ENCODE measurements at places on chromosomes 2 and 18.

GRCh38 chr2:23621616-23622015 is 236.6 kb downstream of the KLHL29 start:
- DNase-seq: no peak

GRCh38 chr2:120735746-120736170 is at the start of gene GLI2:
Gene GLI2, plus strand, starts transcription at chr2:120735868. Its CDS starts 61,453 bp downstream, at chr2:120797321.
- peak; percentile 81 for DNase-seq

- DNase-seq: no peak
Observed at GRCh38 chr2:200483729-200484198, 26.1 kb downstream of the KCTD18 start.

- DNase-seq: no peak
Observed at GRCh38 chr2:236180076-236180816, 12.1 kb upstream of the GBX2 start.

GRCh38 chr2:156343096-156343939 is 10.8 kb upstream of the NR4A2 start:
- no peak for DNase-seq

GRCh38 chr2:141455211-141455826 is 675.5 kb downstream of the LRP1B start:
- DNase-seq: no peak

DNA sequence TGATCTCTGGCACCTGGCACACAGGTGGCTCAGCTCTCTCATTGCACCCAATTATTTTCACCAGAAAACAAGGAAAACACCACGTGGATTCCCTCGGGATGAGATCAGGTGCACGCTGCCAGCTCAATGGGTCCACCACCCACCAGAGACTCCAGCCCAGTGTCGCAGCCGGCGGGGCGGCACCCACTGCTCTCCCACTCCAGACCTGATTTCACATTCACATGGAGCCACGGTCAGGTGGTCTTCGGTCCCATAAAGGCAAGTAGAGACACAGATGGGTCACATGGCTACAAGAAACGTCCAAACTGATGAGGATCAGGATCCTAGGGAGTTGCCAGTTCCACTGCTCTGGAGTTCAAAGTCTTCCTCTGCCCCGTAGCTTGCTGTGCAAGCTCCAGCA is 217.6 kb downstream of the ANKRD30B start:
- no peak for DNase-seq

DNA sequence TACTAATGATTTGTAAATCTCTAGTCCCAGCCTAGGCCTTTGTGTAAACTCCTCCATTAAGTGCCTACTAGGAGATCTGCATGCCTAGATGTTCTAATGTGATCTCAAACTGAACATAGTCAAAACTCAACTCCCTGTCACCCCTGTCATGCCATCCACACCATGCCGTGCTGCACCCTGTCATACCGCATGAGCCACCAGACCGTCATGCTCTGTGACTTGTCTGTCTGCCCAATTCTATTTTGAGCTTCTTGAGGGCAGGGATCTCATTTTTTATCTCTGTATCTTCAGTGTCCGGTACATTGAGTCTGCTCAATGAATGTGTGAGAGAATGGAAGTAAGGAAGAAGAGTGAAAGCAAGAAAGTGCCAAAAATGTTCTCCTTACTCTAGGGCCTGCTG is 35.5 kb downstream of the GREB1L start:
- no peak for DNase-seq

- DNase-seq: no peak
Observed at GRCh38 chr18:49009661-49010060, 58.9 kb upstream of the SMAD7 start.

GRCh38 chr18:36322408-36322728 is 24.9 kb downstream of the FHOD3 start:
- no peak for DNase-seq

GRCh38 chr18:51603551-51603950 is 406.1 kb upstream of the MEX3C start:
- DNase-seq: no peak

GRCh38 chr2:177030451-177031105 is 182.0 kb upstream of the HNRNPA3 start:
- DNase-seq: no peak

DNA sequence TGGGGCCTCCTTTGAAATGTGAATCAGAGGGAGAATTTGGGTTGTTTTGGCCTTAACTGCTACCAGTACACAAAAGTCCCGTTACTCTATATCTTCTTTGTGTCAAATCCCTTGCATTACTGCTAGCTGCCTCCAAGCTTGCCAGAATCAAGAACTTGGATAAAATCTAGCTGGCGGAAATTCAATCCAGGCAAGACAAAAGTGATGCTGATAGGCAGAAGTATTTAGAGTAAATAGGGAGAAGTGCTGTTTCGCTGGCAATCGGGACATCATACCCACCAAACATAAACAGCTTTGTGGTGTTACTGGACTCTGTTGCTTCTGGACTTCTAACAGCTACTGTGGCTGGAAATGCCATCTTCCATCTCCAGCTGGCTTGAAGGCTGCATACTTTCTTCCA is 2.5 kb downstream of the IFIH1 start:
- DNase-seq: no peak

DNA sequence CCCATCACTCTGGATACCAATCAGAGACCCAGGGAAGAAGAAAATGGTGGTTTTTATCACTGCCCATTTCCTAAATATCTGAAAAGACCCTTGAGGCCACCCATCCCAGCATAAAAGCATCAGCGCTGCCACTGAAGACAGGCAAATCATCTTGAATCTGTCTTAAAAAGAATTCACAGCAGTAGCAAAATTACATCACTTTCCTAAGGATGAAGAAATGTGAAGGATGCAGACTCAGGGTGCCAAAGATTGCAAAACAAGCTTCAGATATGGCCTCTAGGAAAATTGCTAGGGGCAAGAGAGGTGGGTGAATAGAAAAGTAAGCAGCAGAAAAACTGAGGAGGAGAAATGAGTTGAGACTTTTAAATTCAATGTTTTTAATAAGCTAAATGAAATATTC is 70.0 kb downstream of the SLC25A12 start:
- no peak for DNase-seq

DNA sequence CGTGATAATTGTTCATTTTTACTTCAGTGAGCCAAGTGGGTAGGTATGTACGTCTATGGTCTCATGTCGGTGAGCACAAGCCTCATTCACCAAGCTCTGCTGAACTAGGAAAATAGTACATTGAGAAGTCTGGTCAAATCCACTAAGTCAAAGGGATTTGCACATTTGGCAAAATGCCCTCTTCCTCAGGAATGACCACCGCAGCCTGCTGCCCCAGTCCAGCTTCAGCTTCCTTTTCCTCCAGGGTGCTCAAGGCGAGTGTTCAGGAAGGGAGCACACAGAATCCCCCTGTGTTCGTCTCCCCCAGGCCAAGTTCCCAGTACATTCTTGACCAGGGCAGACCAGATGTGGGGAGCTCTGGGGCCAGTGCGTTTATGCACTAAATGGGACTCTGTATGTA is 23.0 kb downstream of the TCF7L1 start:
- DNase-seq: no peak

DNA sequence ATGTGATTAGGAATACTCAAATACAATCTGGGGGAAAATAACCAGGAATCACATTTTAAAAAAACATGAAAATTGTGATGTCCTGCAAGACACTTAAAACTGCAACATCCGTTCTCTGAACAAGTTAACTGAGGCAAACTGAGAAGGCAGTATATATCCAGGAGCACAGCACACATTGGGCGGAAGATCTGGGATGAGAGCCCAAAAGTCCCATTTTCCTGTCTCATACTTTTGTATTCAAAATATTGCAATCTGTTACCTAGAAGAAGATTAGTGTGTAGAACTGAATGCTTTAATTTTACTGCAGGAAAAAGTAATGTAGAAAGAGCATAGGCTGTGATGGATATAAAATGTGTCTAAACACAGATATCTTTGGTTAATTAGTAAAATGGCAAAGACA is 276.8 kb upstream of the FANCL start:
- no peak for DNase-seq

DNA sequence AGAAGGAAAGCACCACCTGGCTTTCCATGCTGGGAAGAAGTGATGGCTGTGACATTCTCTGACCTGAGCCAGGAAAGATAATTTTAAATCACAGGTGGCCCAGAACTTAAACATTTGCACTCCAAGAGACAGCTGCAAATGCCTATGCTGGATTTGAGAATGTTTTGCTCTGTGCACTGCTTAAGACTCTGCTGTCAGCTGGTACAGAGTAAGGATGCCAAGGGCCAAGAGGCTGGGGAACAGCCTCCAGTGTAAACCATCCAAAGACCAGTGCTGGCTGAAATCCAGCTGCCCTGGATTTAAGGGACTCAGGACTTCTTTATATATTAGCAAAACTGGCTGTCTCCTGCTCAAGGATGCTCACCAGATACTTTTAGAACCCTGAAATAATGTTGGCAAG is 3.9 kb downstream of the HOXD8 start:
- no peak for DNase-seq

- DNase-seq: no peak
Observed at GRCh38 chr2:120312076-120312475, 33.9 kb upstream of the INHBB start.

DNA sequence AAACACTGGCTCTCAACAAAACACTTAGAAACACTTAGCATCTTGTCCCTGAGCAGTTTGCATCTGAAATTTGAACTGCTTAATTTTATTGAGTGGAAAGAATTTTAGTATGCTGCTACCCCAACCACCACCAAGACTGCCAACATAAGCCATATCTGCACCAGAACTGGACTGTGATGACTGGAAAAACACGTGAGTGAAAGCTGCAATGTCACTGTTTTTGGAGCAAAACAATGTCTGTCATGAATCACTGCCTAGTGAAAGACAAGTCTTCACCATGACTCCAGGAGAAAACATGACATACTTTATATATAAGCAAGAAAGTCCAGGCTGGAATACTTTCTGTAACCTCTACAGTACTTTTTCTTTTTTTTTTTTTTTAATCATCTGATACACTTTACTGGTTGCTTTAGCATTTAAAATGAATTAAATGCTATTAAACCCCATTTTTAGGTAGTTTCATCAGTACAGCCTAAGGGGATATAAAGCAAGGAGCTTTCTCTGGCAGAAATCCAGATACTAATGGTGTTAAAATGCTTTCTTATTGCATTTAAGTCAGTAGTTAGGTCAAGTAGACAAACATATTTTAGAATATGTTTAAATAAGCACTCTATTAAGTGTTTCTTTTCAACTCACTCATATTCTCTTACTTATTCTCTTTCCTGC is 2129.4 kb upstream of the PIK3C3 start:
- DNase-seq: no peak

DNA sequence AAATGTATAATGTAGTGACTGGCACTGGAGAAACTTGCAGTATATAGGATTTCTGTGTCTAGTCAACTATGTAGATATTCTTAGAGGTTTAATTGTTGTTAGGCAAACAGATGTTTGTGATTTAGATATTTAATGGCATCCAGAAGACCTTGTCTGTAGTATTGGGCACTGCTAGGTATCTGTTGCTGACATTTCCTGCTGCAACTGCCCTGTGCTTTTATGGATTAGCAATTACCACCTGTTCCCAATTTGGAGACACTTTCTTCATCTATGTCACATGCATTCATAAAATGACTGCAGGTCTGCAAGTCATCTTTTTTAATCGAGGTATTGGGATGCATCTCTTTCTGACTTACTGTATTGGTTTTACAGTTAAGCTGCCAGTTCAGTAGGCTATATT is 71.3 kb downstream of the ITGA4 start:
- DNase-seq: no peak

- DNase-seq: peak; percentile 83
Observed at GRCh38 chr2:228669690-228670089, 488.2 kb upstream of the SPHKAP start.

DNA sequence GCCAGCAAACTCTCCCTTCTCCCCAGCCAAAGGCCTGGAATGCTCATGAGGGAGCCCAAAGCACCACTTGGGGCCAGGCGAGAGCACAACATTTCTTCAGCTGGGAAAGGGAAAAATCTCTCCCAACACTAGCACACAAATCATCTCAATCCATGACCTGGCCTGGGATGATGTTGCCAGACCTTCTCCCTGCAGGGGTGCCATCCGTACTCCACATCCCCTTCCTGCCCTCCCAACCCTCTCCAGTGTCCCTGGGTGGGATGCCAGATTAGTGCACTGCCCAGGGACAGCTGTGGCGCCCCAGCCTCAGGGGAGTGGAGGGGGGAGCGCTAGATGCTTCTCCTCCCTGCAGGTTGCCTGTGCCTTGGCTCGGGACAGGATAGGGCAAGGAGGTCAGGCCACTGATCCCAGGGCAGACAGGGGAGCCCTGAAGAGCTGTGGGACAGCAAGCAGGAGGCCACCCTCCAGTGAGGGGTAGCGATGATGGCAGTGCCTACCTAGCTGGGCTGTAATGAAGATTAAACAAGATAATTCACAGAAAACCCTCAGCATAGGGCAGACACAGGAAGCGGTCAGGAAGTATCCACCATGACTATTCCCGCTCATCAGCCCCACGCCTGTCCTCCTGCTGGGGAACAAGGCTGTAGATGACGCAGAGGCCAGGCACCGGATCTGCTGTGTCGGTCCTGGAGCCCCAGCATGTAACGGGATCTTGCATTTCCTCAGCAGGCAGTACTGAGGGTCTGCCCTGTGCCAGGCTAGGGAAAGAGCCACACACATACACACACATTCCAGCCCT is 31.1 kb downstream of the SERTAD2 start:
- no peak for DNase-seq

DNA sequence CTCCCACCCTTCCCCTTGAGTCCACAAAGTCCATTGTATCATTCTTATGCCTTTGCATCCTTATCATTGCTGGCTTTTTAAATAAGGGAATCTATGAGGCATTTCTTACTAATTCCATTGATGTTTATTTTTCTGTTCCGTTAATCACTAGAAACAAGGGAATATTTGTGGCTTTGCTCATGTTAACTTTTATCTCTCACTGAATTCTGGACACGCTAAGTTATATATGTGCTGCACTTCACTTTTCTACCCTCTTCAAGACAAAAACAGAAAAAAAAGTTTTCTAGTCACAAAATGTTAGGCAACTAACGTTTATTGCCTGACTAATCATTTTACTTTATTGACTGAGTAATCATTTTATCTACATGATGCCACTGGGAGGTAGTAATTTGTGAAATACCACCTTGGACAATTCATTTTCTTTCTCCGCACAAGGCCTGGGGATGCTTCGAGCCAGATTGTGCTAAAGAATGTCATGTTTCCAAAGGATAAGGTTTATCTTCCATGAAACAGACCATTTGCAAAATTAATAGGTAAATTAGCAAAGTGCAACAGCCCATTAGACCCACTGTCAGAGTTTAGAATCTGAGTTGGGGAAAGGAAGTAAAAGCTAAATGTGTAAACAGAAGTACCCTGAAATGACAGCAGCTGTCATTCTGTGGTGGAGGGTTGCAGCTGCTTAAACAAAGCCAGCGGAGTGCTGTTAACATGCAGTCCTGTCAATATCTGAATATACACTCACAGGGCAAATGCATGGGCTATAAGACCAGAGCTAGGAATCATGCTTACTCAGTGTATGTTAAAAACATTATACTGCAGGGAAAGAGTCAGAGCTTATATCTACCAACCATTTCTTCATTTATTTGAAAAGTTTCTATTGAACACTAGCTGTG is 658.7 kb downstream of the CNTNAP5 start:
- DNase-seq: no peak

GRCh38 chr2:100262555-100263320 is 59.6 kb downstream of the LONRF2 start:
- DNase-seq: peak; percentile 75

GRCh38 chr2:112644155-112644932 is 1.4 kb upstream of the SLC20A1 start:
- no peak for DNase-seq

Data from muscle of arm (tissue), 14 donors.